Occipital lobe (tissue), 3 donors: ENCODE measurements at places on chromosomes 3 and 15. TPM values are rescaled to one million over a fixed set of nuclear protein-coding genes. Genes with fewer than 3 reads are reported as not detected.
A peak's percentile ranks its signal among the peaks of the same experiment; 100 is the strongest.

DNA sequence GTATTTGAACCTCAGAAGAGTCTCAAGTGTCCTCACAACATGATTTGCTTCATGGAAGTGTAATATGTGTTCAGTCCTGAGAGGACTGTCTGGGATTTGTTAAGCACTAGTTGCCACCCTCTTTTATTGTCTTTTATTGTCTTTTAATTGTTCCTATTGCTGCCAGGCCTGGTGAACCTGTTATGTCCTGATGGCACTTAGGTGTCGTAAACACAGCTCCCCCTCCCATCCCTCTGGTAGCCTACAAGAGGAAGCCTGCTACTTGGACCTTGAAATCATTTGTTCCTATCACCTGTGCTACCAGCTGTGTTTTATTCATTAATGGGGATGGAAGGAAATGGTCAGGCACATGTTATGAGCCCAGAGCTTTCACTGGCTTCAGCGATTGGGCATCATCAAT lies 19.3 kb downstream of the CCNB2 start:
- DNase-seq, result no peak

DNA sequence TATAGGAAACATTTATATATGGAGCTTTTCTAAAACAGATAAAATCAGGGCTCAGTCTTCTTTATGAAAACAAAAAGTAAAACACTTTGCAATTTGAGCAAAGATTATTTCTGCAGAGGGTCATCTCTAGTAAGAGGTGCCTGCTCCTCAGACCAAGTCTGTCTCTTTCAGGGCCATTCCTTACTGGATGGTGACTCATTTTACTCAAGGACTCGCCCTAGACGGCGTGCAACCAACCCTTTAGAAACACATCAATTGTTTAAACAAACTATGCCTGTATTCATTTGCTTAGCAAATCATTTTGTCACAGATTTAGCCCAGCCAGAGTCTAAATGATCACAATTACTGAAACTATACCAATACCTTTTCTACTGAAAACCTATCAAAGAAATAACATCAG lies 242.8 kb upstream of the ICE2 start:
- DNase-seq, result no peak

GRCh38 chr3:13290941-13291340 lies 129.2 kb downstream of the NUP210 start:
- no peak for DNase-seq

Gene PLA2G4E
- not detected for total RNA-seq

Gene ACP3
- 1.2 TPM for total RNA-seq

DNA sequence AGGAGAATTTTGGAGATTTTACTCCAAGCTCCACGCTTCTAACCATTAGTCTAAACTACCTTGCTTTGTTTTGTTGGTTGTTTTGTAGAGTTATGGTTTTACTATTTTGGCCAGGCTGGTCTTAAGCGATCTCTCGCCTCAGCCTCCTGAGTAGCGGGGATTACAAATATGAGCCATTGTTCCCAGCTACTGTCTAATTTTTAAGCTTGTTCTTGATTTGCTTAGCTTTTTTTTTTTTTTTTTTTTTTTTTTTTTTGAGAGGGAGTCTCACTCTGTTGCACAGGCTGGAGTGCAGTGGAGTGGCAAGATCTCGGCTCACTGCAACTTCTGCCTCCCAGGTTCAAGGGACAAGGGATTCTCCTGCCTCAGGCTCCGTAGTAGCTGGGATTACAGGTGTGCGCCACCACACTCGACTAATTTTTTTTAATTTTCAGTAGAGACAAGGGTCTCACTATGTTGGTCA lies 28.5 kb downstream of the EFCAB12 start:
- no peak for DNase-seq

Gene NR1I2
- total RNA-seq, result 0.16 TPM

GRCh38 chr3:35639254-35640186 lies at the start of gene ARPP21:
Gene ARPP21 (plus strand): TSS chr3:35639525. CDS start chr3:35681752, 42,227 bp downstream.
- peak; percentile 71 for DNase-seq

DNA sequence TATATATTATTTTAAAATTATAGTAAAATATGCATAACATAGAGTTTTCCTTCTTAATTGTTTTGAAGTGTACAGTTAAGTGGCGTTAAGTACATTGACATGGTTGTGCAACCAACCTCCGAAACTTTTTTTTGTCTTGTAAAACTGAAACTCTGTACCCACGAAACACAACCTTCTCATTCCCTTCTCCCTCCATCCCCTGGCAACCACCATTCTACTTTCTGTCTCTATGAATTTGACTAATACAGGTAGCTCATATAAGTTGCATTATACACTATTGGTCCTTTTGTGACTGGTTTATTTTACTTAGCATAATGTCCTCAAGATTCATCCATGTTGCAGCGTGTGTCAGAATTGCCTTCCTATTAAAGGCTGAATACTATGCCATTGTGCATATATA lies 179.4 kb downstream of the SATB1 start:
- DNase-seq, result no peak

- DNase-seq, result no peak
These were observed 11.6 kb downstream of the CCNL1 start for GRCh38 chr3:157148196-157148889.

Gene SLC9C1
- total RNA-seq, result under 0.01 TPM

- DNase-seq, result no peak
These were observed 561 bp upstream of the OSTN start for GRCh38 chr3:191198480-191198879.
